ENCODE measurements at places on chromosomes 13 and 19.

GRCh38 chr13:112603641-112604225 lies 15.8 kb upstream of the TUBGCP3 start:
- DNase-seq: no peak

DNA sequence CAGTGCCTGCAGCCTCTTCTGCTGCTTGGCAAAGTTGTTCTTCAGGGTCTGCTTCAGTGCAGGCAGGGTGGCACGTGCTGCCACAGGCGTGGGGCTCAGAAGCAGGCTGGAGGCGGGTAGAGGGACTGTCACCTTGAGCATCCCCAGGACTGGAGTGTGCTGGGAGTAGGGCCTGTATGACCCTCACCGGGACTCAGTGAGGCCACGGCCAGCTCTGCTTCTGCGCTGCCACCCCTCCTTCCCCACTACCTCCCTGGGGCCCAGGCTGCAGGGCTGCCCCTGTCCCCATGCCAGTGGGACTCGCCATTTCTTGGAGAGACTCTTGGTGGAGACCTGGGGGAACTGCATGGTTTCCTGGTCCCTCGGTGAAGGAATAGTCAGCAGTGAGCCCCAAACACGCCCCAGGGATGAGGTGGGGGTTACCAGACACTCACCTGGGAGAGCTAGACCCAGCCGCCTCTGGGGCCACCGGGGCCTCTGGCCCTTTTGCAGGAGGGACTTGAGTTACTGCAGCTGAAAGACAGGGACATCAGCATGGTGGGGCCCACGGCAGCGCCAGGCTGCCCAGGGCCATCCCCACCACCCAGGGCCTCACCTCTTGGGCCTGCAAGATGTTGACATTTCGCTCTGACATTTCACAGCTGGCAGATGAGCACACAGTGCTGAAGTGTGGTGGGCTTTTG lies 29.9 kb downstream of the TUBA3C start:
- DNase-seq: no peak

DNA sequence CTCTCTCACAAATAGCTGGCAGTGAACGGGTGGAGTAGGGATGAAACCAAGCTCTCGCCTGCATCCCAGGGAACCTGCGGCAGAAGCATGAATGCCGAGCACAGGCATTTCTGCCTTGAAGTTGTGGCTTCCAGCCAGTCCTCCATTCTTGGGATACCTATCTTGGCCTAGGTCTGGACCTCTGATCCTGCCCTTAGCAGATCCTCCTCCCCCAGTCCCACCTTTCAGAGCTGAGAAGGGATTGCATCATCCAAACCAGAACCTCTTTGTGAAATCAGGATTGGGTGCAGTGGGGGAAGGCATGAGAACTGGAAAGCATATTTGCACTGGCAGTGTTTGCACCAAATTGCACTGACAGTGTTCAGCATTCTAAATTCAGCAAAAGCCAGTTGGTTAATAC lies 5.8 kb downstream of the ZNF780A start:
- no peak for DNase-seq

DNA sequence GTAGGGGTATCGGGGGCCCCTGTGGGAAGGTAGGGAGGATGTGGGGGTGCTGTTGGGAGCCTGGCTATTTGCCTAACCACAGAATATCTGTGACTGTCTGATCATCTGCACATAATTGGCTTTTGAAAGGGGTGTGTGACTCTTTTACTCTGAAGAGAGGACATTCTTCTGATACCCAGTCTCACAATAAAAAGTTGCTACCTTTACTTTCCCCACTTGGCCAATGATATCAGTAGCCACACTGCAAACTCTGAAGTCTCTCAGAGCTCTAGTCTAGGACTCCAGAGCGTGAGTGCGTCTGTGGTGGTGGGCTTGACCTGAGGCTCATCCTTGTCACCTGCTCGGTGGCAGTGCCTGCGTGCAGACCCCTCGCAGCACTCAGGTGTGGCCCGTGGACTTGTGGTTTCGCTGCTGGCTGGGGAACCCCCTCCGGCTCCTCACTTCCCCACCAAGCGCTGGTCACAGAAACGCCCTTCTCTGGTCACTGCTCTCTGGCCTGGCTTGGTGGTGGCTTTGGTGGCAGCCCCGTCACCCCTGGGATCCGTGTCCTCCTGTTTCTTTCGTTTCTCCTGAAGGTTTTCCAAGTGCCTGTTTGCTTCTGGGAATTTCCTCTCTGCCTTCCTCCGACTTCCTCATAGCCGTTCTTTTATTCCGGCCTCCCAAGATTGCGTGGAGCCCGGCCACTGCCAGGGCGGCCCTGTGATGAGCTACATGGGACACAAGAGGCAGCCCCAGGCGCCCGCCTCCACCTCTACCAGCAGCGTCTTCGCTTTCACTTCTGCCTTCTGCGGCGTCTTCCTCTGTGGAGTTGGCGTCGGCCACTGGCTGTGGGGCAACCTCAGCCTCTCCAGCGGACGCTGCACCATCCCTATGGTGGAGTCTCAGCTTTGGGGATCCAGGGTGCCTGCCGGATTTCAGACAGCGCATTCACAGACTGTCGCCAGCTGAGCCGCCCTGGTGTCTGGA lies 78.0 kb downstream of the ATP11A start:
- no peak for DNase-seq

- no peak for DNase-seq
These were observed 450.8 kb downstream of the DCT start for GRCh38 chr13:94028650-94029049.

- DNase-seq: no peak
These were observed 382 bp upstream of the NAXD start for GRCh38 chr13:110615005-110615321.

GRCh38 chr13:33194820-33195692 lies 90.5 kb downstream of the STARD13 start:
- DNase-seq: no peak

DNA sequence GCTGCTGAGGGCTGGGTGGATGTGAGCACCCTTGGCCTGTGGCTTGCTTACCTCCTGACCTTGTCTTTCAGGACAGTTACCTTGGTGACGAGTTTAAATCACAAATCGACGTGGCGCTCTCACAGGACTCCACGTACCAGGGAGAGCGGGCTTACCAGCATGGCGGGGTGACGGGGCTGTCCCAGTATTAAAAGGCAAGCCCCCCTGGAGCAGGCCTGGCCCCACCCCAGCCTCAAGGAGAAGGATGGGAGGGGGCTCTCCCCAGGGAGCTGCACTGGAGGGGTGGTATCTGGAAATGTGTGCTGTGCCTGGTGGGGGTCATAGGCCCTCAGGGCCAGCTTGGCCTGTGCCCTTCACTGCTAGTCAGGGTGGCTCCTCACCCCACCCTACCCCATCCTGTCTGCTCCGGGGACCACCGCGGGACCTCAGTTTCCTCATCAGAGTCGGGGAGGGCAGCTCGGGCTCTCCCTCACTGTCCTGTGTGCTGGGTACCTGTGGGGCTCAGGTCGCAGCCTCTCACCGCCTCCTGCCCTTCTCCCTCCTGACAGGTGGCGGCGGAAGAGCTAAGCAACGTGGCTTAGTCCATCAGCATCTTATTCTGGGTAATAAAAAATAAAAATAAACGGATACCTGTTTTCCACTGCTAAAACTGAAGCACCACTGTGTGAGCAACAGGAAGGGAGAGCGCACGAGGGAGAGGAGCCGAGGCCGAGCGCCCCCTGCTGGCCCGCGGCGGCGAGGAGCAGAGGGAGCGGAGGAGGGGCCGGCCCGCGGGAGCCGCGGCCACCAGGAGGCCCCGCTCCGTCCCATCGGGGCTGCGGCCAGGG lies 29.8 kb downstream of the CERS1 start:
- DNase-seq: peak; percentile 40

DNA sequence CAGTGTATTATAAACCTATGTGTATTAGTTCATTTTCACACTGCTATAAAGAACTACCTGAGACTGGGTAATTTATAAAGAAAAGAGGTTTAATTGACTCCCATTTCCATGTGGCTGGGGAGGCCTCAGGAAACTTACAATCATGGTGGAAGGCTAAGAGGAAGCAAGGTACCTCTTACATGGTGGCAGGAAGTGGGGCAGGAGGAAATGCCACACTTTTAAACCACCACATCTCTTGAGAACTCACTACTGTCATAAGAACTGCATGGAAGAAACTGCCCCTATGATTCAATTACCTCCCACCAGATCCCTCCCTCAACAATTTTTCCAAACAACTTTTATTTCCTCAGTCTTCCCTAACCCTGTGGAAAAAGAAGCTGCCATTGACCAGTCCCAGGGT lies 14.5 kb upstream of the TPP2 start:
- DNase-seq: no peak

DNA sequence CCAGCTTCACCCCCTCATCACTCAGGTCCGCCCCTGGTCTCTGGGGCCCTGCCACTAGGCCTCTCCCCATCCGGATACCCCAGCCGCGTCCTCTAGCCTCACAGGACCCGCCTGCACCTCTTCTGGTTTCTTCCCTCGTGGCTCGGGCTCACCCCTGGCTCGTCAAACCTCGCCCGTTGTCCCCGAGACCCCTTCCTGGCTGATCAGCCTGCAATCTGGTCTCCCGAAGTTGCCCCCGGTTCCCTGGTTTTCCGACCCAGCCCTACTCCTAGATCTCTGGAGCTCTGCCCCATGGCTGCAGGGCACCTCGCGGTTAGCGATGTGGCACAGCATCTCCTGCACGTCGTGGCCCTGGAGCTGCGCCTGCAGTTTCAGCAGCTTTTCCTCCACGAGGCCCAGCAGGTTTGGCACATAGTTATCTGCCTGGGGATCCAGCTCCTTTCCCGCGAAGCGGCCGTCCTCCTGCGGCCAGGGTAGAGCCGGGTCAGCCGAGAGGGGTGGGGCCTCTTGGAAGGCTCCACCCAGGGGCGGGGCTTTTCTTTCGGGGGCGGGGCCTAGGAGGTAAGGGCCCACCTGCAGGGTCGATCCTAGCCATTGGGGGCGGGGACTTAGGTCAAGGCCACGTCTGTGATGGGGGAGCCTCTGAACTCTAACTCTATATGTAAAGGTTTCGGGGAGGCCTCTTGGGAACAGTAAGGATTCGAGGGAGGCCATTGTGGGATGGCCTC lies 2.4 kb upstream of the RGL3 start:
- no peak for DNase-seq

GRCh38 chr13:41916173-41916954 lies 44.5 kb downstream of the VWA8 start:
- DNase-seq: no peak

All from activated CD8-positive, alpha-beta memory T cell treated with anti-CD3 and anti-CD28 coated beads for 48 hours (primary cell).